ENCODE measurements at places on chromosomes 3 and 15.

DNA sequence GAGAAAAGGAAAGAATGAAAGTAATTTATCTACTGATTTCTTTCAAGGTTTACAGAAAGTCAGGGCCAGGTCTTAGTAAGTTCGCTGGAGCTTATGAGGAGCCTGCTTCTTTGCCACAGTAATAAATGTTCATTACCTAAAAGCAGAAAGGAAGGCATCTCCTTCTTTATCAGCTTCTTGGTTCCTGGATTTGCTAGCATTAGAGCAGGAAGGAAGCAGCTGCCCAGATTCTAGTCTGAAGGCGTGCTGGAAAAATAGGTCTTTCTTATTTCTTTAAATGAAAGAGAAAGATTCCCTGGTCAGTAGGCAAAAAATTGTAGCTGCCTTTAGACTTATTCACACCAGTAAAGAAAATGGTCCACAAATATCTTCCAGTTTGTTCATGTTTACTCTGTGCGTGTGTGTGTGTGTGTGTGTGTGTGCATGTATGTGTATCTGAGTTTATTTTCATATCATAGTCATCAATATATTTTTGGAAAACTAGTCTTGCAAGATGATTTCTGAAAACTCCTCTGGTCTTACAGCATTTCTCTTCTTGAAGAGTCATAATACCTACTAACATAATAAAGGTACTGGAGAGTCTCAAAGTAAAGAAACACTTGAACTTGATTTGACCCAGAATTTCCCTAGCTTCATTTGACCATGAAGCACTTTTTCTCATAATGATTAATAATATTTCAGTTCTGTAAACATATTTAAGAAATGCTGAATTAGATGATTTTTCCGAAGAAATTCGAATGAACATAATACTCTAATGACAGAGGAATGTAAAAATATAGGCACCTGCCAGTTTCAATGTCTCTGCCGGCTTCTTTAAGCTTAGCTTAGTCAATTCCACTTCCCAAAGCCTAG, 255.3 kb upstream of the ZPLD1 start:
- no peak for DNase-seq

GRCh38 chr15:91142106-91142744, 42.2 kb downstream of the SV2B start:
- DNase-seq: no peak

- DNase-seq: no peak
Measured at GRCh38 chr3:171936191-171936841, 93.2 kb downstream of the TMEM212 start.

DNA sequence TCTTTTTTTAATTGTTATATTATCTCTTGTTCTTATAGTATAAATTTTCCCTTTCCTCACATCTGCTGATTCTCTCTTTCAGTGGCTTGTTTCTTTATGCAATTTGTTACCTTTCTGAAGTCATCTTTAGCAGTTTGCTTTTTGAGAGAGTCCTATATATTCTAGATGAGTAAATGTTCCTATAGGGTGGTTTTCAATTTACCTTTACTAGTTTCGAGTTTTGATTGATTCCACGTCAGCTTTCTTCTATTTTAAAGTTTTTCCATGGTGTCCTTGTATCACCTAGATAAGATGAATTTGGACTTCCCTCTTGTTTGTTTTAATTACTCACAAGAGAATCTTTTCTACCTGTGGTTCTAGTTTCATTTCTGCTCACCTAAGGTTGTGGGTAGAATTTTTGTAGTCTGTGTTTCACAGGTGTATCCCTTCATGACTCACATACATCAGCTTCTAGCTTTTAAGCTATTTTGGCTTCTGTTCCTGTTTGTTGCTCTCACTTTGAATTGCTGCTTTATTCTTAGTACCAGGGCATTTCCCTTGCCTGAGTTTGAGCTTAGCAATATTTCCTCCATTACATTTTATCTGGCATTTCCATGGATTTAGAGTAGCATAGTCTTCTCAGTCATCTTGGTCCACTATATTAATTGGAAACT, 6.4 kb downstream of the TEX9 start:
- no peak for DNase-seq

DNA sequence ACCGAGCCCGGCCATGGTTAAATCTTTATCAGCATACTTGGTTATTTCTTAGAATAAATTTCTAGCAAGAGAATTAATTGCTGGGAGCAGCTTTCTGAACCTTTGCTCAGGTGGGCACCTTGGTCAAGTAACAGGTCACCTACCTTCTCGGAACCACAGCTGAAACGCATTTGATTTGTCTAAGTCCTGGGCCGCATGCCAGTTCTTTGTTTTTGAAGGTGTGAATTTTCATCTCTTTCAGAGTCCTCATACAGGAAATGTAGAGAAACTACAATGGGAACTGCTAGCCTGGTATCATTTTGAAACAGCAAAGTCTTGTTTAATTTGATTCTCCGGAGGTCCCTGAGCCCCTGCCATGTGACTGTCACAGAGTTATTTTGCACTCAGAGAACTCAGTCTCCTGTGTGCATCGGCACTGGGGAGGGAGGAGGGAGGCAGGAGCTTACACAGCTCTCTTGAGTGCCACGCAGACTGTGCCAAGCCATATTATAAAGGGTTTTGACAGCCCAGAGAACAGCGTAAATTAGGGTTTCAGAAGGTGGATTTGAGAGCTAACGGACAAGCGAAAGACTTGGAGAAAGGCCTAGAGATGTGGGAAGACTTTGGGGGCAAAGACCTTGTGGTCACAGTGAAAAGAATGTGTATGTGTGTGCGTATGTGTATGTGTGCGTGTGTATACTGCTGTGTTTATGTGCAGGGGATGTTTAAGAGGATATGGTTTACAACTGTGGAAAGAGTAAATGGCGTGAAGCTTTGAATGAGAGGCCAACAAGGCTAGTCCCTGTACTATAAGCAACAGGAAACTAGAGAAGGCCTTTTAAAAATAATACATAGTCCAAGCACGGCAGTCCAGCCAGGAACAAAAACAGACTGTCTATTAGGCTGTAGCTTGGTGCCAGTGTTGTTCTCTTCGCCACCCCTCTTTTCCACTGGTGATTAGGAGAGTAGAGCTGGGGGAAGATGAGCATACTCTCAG, 61.8 kb upstream of the ATP13A3 start:
- DNase-seq: no peak

DNA sequence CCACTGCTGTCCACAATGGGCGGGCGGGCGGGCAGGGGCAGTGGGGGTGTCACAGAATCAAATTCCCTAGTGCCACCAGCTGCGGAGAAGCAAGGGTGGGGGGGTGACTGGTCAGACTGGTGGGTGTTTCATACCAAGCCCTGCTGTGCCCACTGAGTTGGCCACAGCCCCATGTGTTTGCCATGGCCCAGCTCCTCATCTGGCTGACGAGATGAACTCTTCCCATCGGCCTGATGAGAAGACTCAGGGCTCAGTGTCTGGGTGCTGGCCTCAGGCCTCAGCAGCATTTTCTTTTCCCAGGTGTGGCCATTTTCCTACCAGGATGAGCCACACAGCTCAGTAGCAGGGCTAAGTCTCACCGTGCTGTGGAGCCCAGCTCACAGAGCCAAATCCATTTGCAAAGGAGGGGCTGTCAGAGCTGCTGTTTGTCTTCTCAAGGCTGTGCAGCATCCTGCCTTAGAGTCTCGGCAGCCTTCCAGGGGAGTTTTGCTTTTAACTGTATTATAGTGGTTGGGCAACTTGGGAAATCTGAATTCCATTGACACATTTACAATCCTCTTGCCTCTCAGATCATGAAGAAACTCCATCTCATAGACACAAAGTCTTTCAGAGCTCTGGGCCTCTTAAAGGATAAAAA, 176.8 kb downstream of the ABHD5 start:
- no peak for DNase-seq

GRCh38 chr3:6435951-6436350, 425.0 kb upstream of the GRM7 start:
- no peak for DNase-seq

DNA sequence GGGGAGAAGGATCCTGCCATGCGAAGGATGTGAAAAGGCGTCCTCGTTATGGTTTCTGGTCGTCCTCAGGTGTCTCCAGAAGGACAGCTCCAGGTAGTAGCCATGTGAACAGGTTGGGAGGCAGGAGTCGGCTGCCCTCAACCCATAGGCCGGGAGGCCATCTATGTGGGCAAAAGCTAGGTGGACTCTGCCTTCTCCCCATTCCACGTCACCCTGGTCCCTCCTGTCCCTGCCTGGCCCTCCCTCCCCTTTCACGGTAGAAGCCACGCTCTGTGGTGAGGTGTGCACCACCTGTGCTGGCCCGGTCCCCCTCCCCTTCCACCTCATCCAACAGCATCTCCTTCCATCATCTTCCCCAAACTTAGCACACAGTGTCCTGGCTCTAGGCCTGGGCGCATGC, 16.3 kb downstream of the ITIH3 start:
- DNase-seq: no peak

DNA sequence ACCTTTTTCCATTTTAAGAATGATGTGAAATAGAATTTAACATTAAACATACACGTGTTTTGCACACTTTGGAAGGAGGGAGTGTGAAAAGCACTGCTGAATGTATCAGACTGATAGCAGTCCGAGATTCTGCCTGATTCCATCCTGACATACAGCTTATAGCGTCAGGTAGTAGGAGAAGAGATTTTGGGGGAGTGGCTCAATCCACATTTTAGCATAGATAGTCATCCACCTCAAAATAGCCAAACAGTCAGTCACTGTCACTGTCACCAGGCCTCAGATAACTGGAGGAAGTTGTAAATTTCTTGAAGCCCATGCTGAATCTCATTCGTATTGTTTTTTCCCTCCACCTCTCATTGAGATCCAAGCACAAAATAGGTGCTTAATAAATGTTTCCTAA, 35.4 kb upstream of the ARHGEF26 start:
- no peak for DNase-seq

DNA sequence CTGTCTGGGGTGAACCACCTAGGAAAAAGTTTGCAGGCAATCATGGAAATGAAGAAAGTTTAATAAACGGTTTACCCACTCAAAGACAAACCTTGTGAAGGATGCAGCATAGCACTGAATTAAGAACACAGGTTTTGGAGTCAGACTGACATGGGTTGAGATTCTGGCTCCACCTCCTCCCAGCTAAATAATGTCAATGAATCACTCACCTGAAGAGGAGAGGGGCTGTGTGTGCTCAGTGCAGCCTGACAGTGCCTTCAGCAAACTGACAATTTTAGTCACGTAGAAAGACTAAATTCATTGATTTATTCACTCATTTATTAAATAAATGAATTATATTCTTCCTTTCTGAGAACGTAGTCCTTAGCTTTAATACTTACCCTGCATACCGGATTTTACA, 18.9 kb downstream of the NR1I2 start:
- no peak for DNase-seq

DNA sequence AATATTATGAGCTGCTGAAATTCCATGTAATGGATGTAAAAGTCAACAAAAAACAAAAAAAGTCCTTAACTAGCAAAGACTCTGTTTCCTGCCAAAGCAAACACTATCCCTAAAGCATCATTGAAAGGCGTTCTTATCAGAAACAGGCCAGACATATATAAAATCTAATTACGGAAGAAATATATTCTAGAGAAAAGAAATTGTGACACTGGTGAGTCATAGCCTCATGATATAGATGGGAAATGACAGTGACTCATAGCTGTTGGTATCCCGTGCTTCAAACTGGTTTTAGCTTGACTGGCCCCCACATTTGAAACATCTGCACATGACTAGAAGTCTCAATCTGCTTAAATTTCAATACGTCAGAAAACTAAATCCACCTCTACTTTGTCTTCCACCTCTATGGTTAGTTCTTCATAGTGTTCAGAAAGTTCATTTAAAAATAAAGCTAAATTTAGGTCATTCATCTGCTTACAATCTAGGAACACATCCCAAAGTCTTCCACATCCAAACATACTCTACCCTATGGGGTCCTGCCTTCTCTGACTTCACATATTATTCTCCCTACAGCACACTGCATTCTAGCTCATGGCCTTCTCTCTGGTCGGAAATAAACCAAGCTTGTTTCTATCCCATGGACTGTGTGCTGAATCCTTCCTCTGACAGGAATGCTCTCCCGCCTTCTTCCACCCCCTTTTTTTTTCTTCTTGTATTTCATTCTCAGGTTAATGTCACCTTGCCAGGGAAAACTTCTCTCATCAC, 456.3 kb upstream of the ARRDC4 start:
- no peak for DNase-seq

DNA sequence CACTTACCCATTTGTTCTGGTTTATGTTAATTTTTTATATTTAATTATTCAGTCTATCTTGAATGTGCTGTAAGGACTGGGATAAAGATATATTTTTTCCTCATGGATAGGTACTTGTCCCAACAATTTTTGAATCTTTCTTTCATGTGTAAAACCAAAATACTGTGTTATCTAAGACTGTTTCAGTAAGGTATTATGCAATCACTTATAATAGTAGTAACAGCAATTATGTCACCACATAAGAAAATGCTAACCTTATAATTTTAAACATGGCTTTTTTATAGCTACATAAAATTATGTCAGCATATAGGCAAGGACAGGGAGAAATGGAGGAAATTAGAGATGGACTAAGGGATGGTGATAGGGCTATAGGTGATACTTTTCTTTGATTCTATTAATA, 2.9 kb upstream of the CTDSPL start:
- DNase-seq: no peak

- no peak for DNase-seq
Measured at GRCh38 chr15:26928051-26928450, 42.9 kb upstream of the GABRG3 start.

- no peak for DNase-seq
Measured at GRCh38 chr15:89749526-89749925, 1.5 kb downstream of the MESP1 start.

- no peak for DNase-seq
Measured at GRCh38 chr15:88896333-88897033, 1.1 kb upstream of the HAPLN3 start.

- no peak for DNase-seq
Measured at GRCh38 chr15:99486371-99487336, 79.1 kb upstream of the MEF2A start.

DNA sequence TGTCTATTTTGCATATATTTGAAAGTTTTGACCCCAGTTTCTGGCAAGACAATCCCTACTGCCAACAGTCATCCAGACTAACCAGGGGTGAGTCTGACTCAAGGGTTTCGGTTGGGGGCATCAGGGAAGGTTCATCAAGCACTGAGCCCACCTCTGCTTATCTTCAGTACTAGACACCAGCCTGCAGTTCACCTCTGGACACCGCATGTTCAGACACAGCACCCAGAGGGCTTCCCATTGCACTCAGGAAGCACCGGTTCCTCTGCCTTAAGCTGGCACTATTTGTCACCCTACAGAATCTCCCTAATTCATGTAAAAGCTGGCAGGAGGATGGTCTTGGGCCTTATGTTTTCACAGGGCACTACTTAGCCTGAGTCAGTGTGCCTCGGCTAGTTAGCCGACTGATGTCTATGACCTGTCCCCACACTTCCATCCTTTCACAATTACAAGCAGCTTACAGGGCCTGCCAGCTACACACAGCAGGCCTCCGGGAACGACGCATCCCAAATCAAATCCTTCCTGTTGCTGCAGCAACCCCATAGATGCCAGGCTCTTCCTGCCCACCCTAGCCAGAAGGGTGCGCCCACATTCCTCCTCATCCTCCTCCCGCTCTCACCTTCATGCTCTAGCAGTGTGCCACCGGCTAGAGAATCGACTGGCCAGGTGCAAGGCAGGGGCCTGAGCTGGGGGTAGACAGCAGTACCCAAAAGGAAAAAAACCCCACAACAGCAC, 52.5 kb downstream of the SH3BP5 start:
- no peak for DNase-seq

GRCh38 chr3:194119831-194120590, 15.9 kb upstream of the HES1 start:
- DNase-seq: no peak

All from erythroblast (primary cell).